Left forelimb (tissue), 1 donor: ENCODE measurements at places on chromosomes 13 and 19.

- no peak for DNase-seq
Observed at GRCh38 chr13:107097916-107098315, 530.0 kb upstream of the ARGLU1 start.

DNA sequence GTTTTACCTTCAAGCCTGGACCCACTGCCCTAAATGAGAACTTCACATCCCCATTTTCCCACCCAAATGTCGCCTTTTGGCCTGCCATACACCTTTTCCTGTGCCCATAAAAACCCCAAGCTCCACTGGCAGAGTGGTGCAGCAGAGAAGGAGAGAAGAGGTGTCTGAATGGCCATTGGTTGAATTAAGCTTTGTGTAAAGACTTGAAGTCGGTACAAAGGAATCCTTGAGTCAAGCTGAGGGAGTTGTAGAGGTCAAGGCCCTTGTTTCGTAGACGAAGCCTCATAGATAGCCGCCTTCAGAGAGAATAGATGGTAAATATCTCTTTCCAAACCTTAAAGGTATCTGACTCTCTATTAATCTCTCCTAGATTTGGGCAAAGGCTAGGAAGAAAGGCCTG lies 1479.2 kb upstream of the PRR20A start:
- no peak for DNase-seq

DNA sequence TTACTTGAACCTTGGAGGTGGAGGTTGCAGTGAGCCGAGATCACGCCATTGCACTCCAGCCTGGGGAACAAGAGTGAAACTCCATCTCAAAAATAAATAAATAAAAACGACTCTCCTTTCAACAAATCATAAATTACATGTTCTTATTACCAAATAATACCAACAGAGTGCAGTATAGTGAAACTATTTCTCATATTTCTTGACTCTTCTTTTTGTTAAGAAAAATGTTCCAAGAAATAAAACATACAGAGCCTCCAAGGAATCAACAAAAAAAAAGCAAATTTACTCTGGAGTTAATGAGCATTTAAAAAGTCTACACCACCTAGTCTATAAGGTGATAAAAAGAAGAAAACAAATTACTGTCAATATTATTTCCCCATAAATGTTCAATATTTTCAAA lies 188.8 kb downstream of the KLF12 start:
- no peak for DNase-seq

DNA sequence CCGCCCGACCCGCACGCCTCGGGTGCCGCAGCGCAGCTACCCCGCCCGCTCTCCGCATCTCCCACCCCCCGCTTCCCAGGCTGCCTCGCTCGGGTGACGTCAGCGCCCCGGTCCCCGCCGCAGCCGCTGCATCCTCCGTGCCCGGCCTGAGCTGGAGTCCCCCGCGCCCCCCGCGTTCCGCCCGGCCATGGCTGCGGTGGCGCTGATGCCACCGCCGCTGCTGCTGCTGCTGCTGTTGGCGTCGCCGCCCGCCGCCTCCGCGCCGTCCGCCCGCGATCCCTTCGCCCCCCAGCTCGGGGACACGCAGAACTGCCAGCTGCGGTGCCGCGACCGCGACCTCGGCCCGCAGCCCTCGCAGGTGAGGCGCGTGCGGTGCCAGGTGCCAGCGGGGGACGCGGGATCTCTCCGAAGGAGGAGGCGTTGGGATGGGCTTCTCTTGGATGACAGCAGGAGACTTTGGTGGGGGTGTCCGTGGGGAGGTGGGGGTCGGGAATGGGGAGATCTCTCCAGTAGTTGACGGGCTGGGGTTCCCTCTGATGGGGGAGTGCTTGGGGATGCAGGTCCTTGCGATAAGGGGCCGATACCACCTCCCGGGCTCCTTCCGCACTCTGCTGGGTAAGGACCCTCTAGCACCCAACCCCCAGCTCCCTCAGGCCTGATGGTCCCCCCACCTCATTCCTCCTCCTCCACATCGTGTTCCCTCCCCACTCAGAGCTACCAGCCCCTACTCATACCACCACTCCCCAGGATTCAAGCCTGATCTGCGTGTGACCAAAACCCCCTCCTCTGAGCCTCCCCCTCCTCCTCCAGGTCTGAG lies at the start of gene TMEM59L:
Gene TMEM59L (plus strand): TSS at position 99 of the 817 bp plus-strand sequence. CDS start 89 bp downstream, at position 188.
- peak; percentile 65 for DNase-seq

DNA sequence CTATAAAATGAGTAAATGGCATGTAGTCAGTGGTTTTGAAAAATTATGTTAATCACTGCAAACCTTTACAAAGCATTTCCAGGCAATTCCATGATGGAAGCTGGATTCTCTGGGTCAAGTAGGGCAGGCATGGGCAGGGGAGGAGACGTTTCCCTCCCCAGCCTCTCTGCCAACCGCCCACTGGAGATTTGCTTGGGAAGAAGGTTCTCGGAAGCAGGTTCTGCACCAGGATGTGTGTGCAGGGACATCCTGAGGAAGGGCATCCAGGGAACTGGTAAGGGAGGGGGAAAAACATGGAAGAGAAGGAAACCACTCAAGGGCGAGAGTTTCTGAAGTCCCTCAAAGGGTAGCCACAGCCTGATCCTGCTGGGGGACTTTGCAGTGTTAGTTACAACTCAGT lies 469.1 kb downstream of the TSHZ3 start:
- no peak for DNase-seq

- no peak for DNase-seq
Observed at GRCh38 chr13:29454931-29455481, 140.5 kb downstream of the SLC7A1 start.

DNA sequence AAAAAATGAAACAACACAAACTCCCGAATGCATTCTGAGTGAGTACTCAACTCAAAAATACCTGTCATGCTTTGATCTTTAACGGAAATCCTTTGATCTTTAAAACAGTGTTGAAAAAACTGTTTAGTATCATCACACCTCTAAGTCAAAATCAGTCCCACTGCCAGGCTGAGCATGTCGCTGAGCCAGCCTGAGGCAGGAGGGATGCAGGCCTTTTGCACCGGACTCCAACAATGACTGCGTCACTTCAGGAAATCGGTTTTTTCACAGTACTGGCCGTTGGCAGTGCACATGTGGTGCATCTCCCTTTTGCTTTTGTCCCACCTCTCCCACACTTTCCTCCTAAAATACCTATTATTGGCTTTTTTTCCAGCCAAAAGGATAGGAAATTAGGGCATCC lies 78.2 kb downstream of the SHISA2 start:
- no peak for DNase-seq
